ENCODE measurements at places on chromosomes 2 and 18.
A peak's percentile ranks its signal among the peaks of the same experiment; 100 is the strongest.

GRCh38 chr2:157887946-157888345 lies 11.8 kb upstream of the ACVR1 start:
- no peak for DNase-seq

- no peak for DNase-seq
Observed at GRCh38 chr2:63058921-63059792, 8.5 kb downstream of the OTX1 start.

GRCh38 chr2:8841932-8842331 lies 4.5 kb upstream of the KIDINS220 start:
- no peak for DNase-seq

DNA sequence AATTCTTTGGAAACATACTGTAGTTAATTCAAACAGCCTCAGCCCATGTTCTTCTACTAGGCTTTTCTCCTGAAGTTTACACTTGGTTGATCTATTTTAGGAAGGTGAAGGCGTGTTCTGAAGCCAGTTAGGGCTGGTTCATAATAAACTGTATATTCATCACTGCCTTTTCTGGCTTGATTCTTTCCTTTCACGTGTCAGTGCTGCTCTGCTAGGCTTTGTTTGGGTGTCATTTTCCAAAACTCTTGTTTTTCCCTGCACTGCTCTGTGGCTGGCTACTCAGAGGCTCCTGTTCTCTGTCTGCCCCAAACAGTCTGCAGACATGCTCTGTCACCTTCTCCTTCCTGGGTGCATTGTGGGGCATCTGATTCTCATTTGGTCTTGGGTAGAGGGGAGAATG lies 136.1 kb downstream of the PARD3B start:
- DNase-seq, result no peak

DNA sequence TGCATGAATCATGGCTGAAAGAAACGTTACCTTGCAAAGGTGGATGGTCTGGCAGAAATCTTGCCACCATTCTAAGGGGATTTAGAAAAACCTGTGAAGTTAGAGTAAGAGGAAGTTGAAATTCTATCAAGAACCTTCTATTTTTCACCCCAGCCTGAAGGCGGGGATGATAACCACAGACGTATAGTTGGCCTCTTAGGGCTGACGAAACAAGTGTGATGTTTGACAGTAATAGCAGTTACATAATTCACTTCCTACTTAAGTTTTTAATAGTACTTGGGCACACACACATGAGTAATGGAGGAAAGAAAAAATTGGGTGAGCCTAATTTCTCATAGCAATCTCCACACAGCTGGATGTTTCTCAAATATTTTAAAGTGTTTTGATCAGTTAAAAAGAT lies 336.6 kb upstream of the SALL3 start:
- no peak for DNase-seq

DNA sequence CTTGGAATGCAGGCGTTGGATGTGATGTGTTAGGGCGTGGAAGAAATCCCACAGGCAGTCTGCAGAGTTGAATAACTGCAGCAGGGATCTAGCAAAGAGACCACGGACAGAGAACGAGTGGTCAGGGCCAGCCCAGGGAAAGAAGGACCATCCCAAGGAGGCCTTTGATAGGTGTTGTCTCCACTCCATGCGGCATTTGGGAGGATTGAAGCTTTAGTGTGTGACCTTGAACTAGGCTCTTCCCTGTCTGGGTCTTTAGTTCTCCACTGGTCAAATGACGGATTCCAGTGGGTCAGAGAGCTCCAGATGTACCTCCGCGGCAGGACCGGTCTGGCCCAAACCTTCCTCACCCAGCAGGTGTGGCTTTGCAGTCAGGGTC lies 18.4 kb downstream of the GREB1 start:
- no peak for DNase-seq

DNA sequence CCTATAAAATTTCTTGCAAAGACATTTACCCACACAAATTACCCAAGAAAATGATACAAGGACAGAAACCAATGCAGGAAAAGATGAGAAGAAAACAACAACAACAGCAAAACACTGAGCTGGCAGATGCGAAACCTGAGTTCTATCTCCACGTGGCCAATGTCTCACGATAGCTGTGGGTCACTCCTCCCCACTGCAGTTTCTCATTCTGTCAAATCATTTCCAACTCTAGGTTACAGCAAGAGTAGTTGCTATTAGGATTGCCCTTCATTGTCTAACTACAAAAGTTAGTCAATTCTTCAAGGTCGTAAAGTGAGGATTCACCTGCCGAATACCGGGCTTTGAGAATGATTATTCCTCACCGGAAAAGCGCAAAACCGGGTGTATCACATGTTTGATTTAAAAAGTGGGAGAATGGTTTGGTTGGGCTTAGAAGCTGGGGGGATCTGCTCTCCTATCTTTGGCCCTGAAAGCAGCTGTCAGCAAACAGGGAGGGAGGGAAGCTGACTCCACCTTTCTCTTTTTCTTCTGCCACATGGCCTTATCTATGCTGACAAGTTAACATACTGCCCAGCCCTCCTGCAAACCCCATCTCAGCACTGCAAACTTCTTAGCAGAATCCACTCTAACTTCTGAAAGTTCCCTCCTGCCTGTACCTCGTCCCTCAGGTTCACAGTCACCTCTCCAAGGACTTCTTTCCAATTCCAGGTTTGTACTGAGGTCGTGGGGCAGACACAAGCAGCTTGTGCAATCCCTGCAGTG lies 473.0 kb downstream of the SOX11 start:
- no peak for DNase-seq

DNA sequence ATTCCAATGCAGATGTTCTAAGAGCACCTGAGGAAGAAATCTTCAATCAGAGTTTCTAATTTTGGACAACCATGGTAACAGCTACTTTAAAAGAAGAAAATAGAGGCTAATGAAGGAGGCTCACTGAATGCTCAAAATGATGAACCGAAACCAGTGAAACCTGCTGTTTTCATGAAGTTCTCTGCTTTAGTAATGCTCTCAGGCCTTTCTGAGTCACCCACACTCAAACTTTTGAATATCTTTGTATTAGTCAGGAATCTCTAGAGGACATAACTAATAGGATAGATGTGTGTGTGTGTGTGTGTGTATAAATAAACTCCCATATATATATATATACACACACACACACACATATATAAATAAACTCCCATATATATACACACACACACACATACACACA lies 76.9 kb upstream of the RIT2 start:
- DNase-seq, result no peak

DNA sequence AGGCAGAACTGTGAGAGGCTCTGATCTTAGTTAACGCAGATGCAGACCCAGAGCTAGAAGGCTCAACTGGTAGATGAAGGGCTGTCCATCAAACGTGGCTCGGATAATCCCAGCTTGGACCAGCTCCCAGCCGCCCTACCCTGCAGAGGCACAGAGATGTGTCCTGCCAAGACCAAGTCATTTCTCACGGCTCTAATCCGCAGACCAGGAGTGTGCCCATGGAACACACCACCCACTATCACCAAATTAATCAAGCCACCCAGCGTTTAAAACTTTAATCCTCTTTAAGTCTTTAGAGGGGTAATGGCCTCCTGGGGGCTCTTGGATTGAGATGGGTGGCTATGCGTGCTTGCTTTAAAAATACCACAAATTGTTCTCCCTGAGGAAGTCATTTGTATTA lies 17.5 kb downstream of the LYPD1 start:
- no peak for DNase-seq

DNA sequence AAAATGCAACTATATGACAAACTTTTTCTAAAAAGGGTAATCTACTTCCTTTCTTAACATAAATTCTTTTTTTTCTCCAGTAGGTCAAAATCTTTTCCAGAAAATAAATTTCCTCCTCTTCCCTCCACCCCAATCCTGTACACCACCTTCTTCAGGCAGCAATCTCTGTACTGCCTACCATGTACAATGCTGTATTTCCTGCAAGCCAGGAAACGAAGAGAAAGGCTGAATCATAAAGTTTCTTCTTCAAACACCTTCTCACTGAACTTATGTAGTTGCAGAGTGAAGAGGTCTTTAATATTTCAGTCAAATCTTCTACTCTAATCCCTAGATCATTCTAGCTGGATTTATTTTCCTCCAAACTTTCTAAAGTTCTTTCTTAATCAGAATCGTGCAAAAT lies 18.2 kb upstream of the C2orf66 start:
- DNase-seq, result no peak

DNA sequence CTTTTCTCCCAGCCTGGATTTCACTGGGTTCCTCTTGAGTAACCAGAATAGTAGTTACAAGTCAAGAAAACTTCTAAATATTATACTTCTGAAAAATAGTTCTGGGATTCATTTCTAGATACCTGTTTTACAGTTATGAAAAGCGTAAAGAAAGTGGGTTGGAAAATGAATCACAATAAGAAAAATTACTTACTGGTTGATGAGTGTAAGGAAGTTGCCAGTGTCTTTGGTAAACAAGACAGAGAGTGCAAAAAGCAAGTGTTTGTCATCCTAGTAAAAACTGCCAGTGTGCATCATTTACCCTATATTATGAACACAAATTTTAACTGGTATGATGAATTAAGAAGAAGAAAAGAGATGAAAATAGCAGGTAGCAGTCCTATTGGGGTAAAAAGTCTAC lies 88.9 kb downstream of the R3HDM1 start:
- DNase-seq, result no peak

- DNase-seq, result no peak
Observed at GRCh38 chr2:105539331-105539730, 140.5 kb upstream of the FHL2 start.

DNA sequence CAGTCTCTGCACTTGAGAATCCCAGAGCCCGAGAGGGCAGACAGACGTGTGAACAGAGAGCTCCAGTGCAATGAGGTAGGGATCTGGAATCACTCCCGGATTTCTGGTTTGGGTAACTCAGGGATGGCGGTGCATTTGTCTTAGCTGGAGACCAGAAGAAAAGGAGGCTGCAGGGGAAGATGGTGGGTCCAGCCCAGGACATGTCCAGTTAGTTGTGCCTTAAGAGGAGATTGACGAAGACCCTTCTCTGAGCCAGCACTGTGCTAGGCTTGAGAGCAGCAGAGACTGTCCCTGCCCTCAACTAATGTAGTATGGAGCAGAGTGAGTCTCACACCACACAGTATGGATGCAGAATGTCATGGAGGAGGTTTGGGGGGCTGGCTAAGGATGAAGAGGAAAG lies 150.6 kb upstream of the COPS8 start:
- no peak for DNase-seq

DNA sequence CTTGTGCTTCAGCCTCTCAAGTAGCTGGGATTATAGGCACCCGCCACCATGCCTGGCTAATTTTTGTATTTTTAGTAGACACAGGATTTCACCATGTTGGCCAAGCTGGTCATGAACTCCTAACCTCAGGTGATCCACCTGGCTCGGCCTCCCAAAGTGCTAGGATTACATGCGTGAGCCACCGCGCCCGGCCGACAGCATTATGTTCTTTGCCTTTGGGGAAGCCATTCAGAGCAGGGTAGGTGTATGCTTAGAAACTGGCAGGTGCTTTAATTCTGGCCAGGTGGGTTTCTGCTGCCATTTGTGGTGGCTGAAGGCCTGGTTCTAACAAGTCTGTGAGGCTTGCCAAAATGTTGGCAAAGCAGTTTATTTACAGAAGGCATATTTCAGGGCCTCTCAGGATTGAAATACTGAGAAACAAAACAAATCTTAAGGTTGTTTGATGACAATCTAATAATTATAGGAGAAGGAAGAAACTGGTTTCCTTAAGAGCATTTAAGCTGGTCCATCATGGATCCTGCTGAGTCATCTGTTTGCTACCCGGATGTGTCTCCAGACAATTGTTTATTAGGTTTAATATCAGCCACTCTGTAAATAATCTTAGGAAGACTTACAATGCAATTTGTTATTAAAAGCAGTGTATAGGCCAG lies 16.0 kb downstream of the SLC20A1 start:
- no peak for DNase-seq

DNA sequence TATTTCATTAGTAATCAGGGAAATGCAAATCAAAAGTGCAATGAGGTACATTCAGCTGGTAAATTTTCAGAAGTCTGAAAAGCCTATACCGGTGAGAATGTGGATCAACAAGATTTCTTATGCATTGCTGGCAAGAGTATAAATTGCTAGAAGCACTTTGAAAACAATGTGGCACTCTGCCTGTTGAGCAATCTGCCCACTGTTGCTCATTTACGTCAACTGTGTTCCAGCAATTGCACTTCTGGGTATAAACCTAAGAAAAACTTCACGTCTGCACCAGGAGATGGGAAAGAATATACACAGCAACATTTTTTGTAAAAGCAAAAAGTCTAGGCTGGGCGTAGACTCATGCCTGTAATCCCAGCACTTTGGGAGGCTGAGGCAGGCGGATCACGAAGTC lies 40.8 kb downstream of the MTERF4 start:
- DNase-seq, result no peak

GRCh38 chr2:181847198-181847556 lies 44.4 kb upstream of the ITPRID2 start:
- DNase-seq, result no peak

- DNase-seq, result peak; percentile 10
Observed at GRCh38 chr2:181904022-181904632, 12.6 kb downstream of the ITPRID2 start.

DNA sequence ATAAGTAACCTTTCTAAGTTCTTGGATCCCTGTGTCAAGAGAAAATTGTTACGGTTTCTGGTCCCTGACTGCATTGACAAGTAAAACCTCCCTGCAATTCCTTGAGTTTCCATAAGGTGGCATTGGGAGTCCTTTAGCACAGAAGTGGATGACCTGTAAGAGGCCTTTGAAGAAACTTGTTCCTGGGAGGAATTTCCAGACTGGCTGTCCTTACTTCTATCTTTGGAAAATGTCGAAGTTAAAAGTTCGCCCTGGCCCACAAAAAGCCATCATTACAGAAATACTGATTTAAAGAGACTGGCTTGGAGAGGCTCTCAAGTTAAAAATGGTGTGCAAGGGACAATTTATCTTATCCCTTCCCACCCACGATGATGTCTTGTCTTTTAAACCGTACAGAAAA lies 218.4 kb downstream of the CDH20 start:
- DNase-seq, result peak; percentile 70

DNA sequence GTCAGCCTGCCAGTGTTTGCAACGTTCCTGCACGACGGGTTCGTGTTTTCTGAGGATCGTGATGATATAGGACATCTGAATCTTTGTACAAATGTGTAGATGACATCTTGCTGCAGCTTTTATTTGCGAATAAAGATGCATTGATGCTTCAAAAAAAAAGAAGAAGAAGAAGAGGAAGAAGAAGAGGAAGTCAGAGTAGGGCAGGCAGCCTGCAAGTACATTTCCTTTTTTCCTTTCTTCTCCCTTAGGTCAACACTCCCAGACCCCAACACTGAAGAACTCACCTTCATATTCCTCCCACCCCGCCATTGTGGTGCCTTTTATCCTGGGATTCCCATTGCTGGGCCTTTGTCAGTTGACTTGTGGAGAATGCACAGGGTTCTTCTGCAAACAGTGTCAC lies 91.5 kb downstream of the FHOD3 start:
- no peak for DNase-seq

DNA sequence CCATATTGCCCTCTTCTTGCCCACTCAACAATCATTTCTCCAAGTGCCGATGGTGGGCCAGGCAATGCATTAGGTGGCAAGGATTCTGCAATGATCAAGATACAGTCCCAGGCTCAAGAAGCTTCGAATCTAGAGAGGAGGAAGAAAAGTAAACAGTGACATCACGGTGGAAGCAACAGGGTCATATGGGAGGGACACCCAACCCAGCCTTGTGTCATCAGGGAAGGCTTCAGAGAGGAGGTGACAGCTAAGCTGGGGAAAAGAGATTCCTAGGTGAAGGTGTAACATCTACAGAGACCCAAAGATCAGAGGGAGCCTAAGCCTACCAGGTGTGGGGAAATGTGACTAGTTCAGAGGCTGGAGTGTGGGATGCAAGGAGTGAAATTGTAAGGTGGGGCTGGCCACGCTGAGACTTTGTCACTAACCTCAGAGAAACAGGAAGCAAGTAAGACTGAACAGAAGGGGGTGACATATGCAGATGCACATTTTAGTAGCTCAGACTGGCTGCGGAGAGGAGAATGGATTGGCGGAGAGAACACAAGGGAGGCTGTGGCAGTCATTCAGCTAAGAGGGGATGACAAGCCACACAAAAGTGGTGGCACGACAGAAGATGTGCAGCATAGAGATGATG lies 104.9 kb downstream of the ANKRD44 start:
- no peak for DNase-seq
